Natural killer cell (primary cell): ENCODE measurements at places on chromosomes 3 and 15. TPM values are rescaled to one million over a fixed set of nuclear protein-coding genes. Genes with fewer than 3 reads are reported as not detected.

GRCh38 chr15:83288381-83288801 lies 3.9 kb upstream of the BNC1 start:
- DNase-seq: no peak
- peaks cover 11% of the 10 kb centered on the region for H3K27me3 ChIP-seq
- no peaks in the 10 kb centered on the region for H3K36me3 ChIP-seq
- H3K4me1 ChIP-seq: peaks cover 7% of the 10 kb centered on the region

- H3K27me3 ChIP-seq: no peaks in the 10 kb centered on the region
- H3K4me3 ChIP-seq: no peak overlapping the region
- no peak overlapping the region for H3K27ac ChIP-seq
- no peaks in the 10 kb centered on the region for H3K36me3 ChIP-seq
Observed at GRCh38 chr3:3015185-3016089, 94.7 kb downstream of the IL5RA start.

GRCh38 chr15:89115547-89115946 lies 27.3 kb downstream of the ABHD2 start:
- H3K36me3 ChIP-seq: peaks cover 48% of the 10 kb centered on the region
- DNase-seq: no peak
- H3K27ac ChIP-seq: no peak overlapping the region
- no peak overlapping the region for H3K4me3 ChIP-seq

RARB gene
- not detected for total RNA-seq

DNA sequence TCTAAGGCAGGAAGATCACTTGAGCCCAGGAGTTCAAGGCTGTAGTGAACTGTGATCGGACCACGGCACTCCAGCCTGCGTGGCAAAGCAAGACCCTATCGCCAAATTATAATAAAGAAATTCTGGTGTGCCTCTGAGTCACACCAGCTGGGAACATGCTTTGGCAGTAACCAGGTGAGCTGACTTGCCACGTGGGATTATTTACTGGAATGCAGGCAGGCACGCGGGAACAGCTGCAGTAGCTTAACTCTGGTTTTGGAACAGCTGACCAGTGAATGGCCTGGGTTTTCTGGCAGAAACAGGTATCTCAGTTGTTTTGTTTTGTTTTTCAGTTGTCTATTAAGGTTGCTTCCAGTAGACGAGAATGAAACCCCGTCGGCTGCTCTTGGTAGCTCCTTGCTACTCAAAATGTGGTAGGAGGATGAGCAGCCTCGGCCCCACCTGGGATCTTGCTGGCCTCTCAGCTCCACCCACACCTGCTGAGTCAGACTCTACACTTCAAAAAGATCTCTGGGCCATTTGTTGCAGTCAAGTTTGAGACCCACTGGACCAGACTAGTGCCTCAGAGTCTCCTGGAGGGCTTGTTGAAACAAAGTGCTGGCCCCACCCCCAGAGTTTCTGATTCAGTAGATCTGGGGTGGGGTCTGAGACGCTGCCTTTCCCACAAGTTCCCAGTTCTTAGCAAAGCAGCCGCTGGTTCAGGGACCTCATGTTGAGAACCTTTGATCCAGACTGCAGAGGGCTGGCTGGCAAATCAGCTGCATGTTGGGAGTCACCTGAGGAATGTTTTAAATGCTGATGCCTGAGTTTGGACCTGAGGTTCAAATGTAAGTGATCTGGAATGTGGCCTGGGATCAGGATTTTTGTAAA lies 26.6 kb downstream of the IDH2 start:
- H3K36me3 ChIP-seq: peaks cover 16% of the 10 kb centered on the region
- H3K27ac ChIP-seq: no peak overlapping the region
- H3K4me1 ChIP-seq: peaks cover 2% of the 10 kb centered on the region

DNA sequence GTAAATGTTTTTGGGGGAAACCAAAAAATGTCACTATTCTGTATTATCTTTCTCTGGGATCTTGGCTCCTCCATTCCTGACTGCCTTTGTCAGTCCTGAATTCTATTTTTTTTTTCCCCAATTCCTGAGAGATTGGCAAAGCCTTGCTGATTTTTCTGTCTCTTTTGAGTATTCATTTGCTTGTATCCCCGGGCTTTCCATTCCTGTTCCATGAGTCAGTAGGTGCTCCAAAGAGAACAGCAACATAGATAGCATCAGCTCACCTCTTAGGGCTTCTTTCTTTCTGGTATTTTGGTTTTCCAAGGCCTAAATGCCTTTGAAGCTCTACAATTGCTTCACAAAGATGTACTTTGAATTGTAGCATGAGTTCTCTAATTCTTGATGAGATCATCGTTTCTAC lies 271.7 kb upstream of the LRRC3B start:
- no peaks in the 10 kb centered on the region for H3K4me1 ChIP-seq
- no peak overlapping the region for H3K27ac ChIP-seq
- no peak overlapping the region for H3K4me3 ChIP-seq
- DNase-seq: no peak
- no peaks in the 10 kb centered on the region for H3K36me3 ChIP-seq
- no peaks in the 10 kb centered on the region for H3K27me3 ChIP-seq

- H3K27ac ChIP-seq: no peak overlapping the region
- peaks cover 17% of the 10 kb centered on the region for H3K4me1 ChIP-seq
- H3K36me3 ChIP-seq: no peaks in the 10 kb centered on the region
- peaks cover 6% of the 10 kb centered on the region for H3K27me3 ChIP-seq
- no peak overlapping the region for H3K4me3 ChIP-seq
Observed at GRCh38 chr3:134376786-134377426, 2.7 kb upstream of the AMOTL2 start.

DNA sequence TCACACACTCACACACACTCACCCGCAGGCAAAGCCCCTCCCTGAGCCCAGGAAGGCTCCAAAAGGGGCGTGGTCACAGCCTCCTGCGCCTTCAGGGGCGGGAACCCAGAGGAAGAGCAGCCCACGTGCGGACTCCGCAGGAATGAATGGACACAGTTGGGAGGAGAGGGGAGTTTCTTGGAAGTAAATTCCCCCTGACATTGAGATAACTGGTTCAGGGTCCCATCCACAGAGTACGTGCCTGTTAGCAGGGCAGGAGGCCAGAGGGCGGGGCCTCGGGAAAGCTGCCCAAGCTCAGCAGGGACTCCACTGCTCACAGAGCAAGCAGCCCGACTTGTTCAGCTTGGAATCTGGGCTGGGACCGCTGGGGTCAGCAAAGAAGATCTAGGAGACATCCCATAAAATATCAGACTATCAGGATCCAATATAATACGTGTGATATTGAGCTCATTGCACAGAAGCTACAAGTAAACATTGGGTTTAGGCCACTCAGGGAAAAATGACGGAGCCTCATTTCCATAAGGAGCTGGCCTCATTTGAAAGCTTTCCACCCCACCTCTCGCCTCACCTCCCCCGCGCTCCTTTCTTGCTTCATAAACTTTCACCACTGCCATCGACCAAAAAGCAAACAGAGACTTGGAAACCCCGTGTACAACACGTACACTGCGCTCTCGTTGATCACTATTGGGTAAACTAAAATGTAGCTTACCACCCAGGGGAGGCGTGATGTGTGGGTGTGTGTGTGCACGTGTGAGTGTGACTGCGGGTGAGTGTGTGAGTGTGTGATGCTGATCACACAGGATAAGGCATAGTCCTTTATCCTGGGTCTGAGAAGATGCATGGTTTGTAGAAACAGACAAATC lies 36.0 kb downstream of the TM2D3 start:
- no peak for DNase-seq
- no peak overlapping the region for H3K27ac ChIP-seq
- no peaks in the 10 kb centered on the region for H3K27me3 ChIP-seq
- H3K4me1 ChIP-seq: no peaks in the 10 kb centered on the region
- H3K4me3 ChIP-seq: no peak overlapping the region
- H3K36me3 ChIP-seq: no peaks in the 10 kb centered on the region

MITF gene
- total RNA-seq: 0.54 TPM

GRCh38 chr15:40328751-40329150 lies 5.3 kb downstream of the INAFM2 start:
- H3K4me1 ChIP-seq: peaks cover 34% of the 10 kb centered on the region
- no peak overlapping the region for H3K27ac ChIP-seq
- no peak for DNase-seq
- H3K4me3 ChIP-seq: no peak overlapping the region

GRCh38 chr3:185353823-185354614 lies 8.9 kb upstream of the MAP3K13 start:
- no peaks in the 10 kb centered on the region for H3K4me1 ChIP-seq
- no peaks in the 10 kb centered on the region for H3K27me3 ChIP-seq
- H3K36me3 ChIP-seq: no peaks in the 10 kb centered on the region

DNA sequence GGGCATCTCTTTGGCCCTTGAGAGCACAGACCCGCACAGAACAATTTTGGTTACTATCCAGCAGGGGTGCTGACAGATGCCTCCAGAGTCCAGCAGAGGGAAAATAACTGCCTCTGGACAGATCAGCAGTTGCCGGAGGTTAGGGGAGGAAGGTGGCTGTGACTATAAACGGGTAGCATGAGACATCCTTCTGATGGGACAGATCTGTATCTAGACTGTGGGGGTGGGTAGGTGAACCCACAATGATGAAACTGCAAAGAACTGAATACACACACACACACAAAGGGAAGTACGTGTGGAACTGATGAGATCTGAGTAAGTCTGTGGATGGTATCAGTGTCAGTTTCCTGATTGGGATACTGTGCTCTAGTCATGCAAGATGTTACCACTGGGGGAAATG lies 21.2 kb downstream of the ADAMTS7 start:
- no peak overlapping the region for H3K4me3 ChIP-seq
- no peak for DNase-seq
- H3K36me3 ChIP-seq: no peaks in the 10 kb centered on the region
- no peak overlapping the region for H3K27ac ChIP-seq

TICRR gene
- 0.59 TPM for total RNA-seq

PPP2R3A gene
- 0.35 TPM for total RNA-seq

- no peaks in the 10 kb centered on the region for H3K36me3 ChIP-seq
- peak overlapping the region; percentile 96 for H3K27ac ChIP-seq
- peaks cover 49% of the 10 kb centered on the region for H3K4me1 ChIP-seq
- H3K27me3 ChIP-seq: no peaks in the 10 kb centered on the region
- H3K4me3 ChIP-seq: peak overlapping the region; percentile 12
Observed at GRCh38 chr15:65818927-65819562, 27.0 kb upstream of the DENND4A start.

SLC9A9 gene
- 27.2 TPM for total RNA-seq
